WTC11 (cell line): ENCODE measurements at places on chromosomes 16 and 17.

GRCh38 chr16:82440336-82440735 is 186.4 kb upstream of the CDH13 start:
- peaks cover 13% of the 10 kb centered on the region for H3K4me1 ChIP-seq
- no peaks in the 10 kb centered on the region for H3K27me3 ChIP-seq
- no peak overlapping the region for H3K4me3 ChIP-seq

DNA sequence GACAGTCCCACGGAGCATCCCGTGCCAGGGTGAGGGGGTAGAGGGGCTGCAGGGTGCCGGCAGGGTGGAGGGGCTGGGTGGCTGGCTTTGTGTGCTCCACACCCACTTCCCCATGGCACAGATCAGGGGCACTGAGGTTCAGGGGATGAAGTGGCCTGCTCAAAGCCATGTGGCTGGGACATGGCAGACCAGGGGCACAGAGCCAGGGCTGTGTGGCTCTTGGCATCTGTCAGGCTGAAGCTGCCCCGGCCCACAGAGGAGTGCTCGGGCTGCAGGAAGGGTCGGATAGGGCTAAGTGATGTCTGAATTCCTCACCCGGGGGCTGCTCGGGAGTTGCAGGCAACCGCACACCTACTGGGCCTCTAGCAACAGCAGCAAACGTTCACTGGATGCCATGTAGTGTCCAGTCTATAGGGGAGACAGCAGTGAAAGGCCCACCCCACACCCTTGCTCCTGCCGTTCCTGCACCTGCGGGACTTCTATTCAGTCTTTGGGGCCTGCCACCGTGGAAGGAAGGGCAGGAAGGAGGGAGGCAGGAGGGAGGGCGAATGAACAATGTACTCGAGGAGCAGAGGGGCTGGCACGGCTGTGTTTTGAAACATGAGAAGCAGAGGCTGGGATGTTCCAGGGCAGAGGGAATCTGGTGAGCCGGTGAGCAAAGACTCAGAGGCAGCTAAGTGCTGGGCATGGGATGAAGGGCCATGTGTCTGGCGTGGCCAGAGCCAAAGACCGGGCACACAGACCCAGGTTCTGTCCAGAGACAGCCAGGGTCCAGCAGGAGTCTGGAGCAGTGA is 15.1 kb downstream of the SLC5A10 start:
- peaks cover 41% of the 10 kb centered on the region for H3K4me1 ChIP-seq
- peaks cover 11% of the 10 kb centered on the region for H3K36me3 ChIP-seq
- H3K4me3 ChIP-seq = no peak overlapping the region
- no peaks in the 10 kb centered on the region for H3K27me3 ChIP-seq
- H3K27ac ChIP-seq = no peak overlapping the region
- DNase-seq = peak; percentile 47

- H3K36me3 ChIP-seq = peaks cover 10% of the 10 kb centered on the region
- H3K4me3 ChIP-seq = no peak overlapping the region
- no peaks in the 10 kb centered on the region for H3K4me1 ChIP-seq
- H3K27ac ChIP-seq = no peak overlapping the region; the same call in 1 of the 2 replicates
Measured at GRCh38 chr16:12245921-12246720, 269.6 kb downstream of the SNX29 start.

- H3K4me3 ChIP-seq = no peak overlapping the region
- no peak for DNase-seq
- H3K27ac ChIP-seq = no peak overlapping the region
- H3K27me3 ChIP-seq = peaks cover 27% of the 10 kb centered on the region
Measured at GRCh38 chr17:47286198-47286914, 32.7 kb downstream of the ITGB3 start.

DNA sequence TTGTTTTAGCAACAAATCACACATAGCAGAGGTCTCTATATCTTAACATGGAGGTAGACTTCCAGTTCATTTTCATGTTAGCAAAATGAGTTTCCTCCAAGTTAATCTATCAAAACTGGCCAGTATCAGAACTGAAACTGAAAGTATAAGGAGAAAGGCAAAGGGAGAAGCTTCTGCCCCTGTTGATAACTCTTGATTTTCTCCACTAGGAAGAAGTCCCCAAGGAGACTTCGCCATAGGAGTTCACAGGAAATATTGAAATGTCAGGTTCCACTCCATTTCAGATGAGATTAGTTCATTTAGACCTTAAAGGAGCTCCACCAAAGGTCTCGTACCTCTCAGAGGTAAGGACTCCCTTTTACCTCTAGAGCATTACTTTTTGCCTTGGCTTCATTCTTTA is 1.2 kb upstream of the OGFOD3 start:
- no peak for DNase-seq
- H3K4me3 ChIP-seq = peak overlapping the region; percentile 73
- H3K27ac ChIP-seq = no peak overlapping the region; the same call in 1 of the 2 replicates
- peaks cover 10% of the 10 kb centered on the region for H3K4me1 ChIP-seq
- no peaks in the 10 kb centered on the region for H3K27me3 ChIP-seq

GRCh38 chr16:78639775-78640174 is 540.3 kb downstream of the WWOX start:
- H3K36me3 ChIP-seq = no peaks in the 10 kb centered on the region
- H3K4me3 ChIP-seq = no peak overlapping the region
- peaks cover 29% of the 10 kb centered on the region for H3K4me1 ChIP-seq
- no peak for DNase-seq

GRCh38 chr17:57518587-57519581 is 226.2 kb downstream of the CCDC182 start:
- no peaks in the 10 kb centered on the region for H3K27me3 ChIP-seq
- H3K27ac ChIP-seq = no peak overlapping the region
- H3K36me3 ChIP-seq = no peaks in the 10 kb centered on the region
- H3K4me1 ChIP-seq = peaks cover 55% of the 10 kb centered on the region
- no peak overlapping the region for H3K4me3 ChIP-seq
- DNase-seq = no peak

GRCh38 chr17:39562976-39563375 is 44.7 kb downstream of the NEUROD2 start:
- no peak overlapping the region for H3K4me3 ChIP-seq
- H3K27ac ChIP-seq = no peak overlapping the region
- DNase-seq = no peak
- H3K4me1 ChIP-seq = peaks cover 26% of the 10 kb centered on the region

GRCh38 chr16:87319997-87320491 is 2.9 kb upstream of the C16orf95 start:
- no peak for DNase-seq
- H3K4me3 ChIP-seq = no peak overlapping the region
- H3K36me3 ChIP-seq = no peaks in the 10 kb centered on the region
- no peak overlapping the region for H3K27ac ChIP-seq

- peaks cover 40% of the 10 kb centered on the region for H3K27me3 ChIP-seq
- no peak overlapping the region for H3K27ac ChIP-seq
- H3K36me3 ChIP-seq = peaks cover 4% of the 10 kb centered on the region
- DNase-seq = no peak
- H3K4me3 ChIP-seq = peak overlapping the region; percentile 77
- H3K4me1 ChIP-seq = peaks cover 66% of the 10 kb centered on the region
Measured at GRCh38 chr17:30380643-30381339, 2.1 kb downstream of the CPD start.

DNA sequence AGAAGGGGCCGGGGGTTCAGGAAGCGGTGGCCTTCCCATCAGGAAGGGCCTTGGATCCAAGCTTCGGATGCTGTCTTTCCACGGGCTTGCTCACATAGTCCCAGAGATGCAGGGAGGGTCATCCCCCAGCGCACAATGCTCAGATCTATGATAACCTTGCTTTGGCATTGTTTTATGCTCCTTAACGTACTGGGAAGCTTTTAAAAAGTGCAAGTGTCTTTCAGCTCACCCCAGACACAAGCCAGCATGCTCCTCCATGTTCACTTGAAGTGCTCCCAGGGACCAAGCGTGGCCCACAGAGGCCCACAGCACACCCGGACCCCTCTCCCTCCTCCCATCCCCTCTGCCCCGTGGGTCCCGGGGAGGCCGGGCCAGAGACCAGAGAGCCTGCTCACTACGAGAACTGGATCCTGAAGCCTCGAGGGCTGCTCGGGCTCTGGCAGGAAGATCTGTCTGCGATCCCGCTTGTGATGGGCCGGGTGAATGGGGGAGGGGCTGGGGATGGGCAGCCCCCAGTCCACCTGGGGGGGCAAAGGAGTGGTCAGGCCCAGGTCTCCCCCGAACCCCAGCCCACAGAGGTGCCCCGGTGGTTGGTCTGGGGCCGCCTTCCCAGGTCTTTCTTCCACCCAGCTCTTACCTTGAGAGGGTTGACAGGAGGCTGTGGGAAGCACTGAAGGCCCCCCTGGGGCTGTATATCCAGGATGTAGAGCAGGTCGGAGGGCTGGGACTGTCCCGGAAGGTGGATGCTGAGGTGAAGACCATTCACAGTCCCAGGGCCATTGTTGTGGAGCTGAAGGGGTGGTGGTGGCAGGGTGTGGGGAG is 11.8 kb upstream of the FAM171A2 start:
- peak overlapping the region; percentile 51 for H3K4me3 ChIP-seq
- H3K27ac ChIP-seq = no peak overlapping the region
- DNase-seq = peak; percentile 42
- H3K36me3 ChIP-seq = no peaks in the 10 kb centered on the region
- H3K4me1 ChIP-seq = peaks cover 24% of the 10 kb centered on the region

DNA sequence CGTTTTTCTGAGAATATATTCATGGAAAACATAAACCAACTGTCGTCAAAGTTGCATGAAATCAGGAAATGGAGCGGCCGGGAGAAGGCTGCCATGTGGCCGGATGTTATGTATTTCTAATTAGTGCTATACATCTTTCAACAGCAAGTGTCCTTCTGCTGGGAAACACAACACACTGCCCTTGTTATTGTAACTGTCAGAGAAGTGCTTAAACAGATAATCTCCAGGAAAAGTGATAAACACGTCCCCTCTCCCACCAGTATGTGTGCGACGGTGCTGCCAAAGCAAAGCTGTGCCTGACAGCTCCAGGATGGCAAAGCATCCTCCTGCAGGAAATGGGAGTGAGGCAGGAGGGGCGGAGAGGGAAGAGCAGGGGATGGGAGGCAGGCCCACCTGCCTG is 111.8 kb downstream of the SMG6 start:
- no peaks in the 10 kb centered on the region for H3K36me3 ChIP-seq
- H3K27ac ChIP-seq = no peak overlapping the region

- H3K4me3 ChIP-seq = peak within 1 kb of the TSS; percentile 93
- no peaks in the 10 kb centered on the region for H3K27me3 ChIP-seq
- H3K27ac ChIP-seq = peak within 1 kb of the TSS; percentile 93
- no peaks in the 10 kb centered on the region for H3K36me3 ChIP-seq
- DNase-seq = peak; percentile 75
Measured at GRCh38 chr16:67562526-67562917, at the start of gene CTCF. Gene CTCF (plus strand): TSS chr16:67562526. CDS start chr16:67610833, 48,307 bp downstream.

DNA sequence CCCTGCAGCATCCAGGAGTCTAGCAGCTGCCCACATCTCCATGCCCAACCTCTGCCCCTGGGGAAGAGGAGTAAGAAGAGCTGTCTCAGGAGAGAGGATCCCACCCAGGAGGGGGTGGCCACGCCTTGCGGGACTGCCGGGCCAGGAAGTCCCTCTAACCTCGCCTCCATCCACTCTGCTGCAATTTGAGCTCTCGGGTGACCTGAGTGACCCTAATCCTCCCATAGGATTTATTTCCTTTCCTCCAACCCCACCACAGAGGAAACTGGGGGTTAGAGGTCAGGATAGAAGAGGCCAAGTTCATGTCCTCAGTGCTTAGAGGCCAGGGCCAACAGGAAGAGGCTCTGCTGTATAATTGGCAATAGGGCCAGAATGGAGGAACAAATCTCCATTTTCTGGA is 22.6 kb upstream of the NGFR start:
- H3K36me3 ChIP-seq = no peaks in the 10 kb centered on the region; the same call in 1 of the 2 replicates
- peaks cover 24% of the 10 kb centered on the region for H3K4me1 ChIP-seq
- H3K27me3 ChIP-seq = peaks cover 65% of the 10 kb centered on the region
- no peak for DNase-seq

- H3K27ac ChIP-seq = no peak overlapping the region
- no peaks in the 10 kb centered on the region for H3K27me3 ChIP-seq
- DNase-seq = no peak
Measured at GRCh38 chr16:16048904-16049582, 99.6 kb downstream of the ABCC1 start.

DNA sequence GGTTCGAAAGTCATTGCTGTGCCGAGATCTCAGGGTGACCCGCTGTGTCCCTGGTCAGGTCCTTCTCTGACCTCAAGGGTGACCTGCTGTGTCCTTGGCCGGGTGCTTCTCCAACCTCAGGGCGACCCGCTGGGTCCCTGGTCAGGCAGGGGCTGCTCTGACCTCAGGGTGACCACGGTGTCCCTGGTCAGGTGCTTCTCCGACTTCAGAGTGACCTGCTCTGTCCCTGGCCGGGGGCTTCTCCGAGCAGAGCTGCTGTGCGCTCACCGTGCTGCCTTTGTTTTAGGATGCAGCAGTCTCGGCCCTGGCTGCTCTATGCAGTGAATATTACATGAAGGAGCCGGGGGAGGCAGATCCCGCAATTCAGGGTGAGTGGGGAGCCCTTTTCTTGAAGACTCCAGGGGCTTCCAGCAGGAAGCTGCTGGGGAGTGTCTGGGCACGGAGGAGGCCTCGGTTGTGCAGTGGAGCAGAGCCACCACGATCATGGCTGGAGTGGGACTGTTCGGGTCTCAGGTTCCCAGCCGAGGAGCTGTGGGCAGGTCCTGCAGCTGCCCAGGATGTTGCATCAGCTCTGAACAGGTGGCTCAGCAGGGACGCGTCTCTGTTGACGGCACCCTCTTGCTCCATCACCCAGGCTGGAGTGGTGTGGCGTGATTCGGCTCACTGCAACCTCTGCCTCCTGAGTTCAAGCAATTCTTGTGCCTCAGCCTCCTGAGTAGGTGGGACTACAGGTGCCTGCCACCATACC is 83.7 kb upstream of the ZNF750 start:
- no peaks in the 10 kb centered on the region for H3K27me3 ChIP-seq
- H3K4me1 ChIP-seq = no peaks in the 10 kb centered on the region
- no peak overlapping the region for H3K27ac ChIP-seq
- DNase-seq = no peak
- no peak overlapping the region for H3K4me3 ChIP-seq
- peaks cover 28% of the 10 kb centered on the region for H3K36me3 ChIP-seq

- H3K27ac ChIP-seq = peak overlapping the region; percentile 29
- DNase-seq = no peak
- H3K4me3 ChIP-seq = peak overlapping the region; percentile 77
- peaks cover 22% of the 10 kb centered on the region for H3K4me1 ChIP-seq
Measured at GRCh38 chr17:80145076-80146075, 1.6 kb downstream of the EIF4A3 start.

GRCh38 chr16:9625122-9625521 is 533.7 kb downstream of the HAPSTR1 start:
- no peak overlapping the region for H3K4me3 ChIP-seq
- H3K36me3 ChIP-seq = peaks cover 17% of the 10 kb centered on the region
- H3K27me3 ChIP-seq = peaks cover 3% of the 10 kb centered on the region; the same call in 1 of the 2 replicates
- no peak for DNase-seq
- no peak overlapping the region for H3K27ac ChIP-seq

GRCh38 chr17:60630352-60630751 is 30.4 kb downstream of the PPM1D start:
- H3K4me3 ChIP-seq = no peak overlapping the region
- no peaks in the 10 kb centered on the region for H3K27me3 ChIP-seq
- H3K27ac ChIP-seq = no peak overlapping the region
- DNase-seq = no peak
- H3K36me3 ChIP-seq = peaks cover 4% of the 10 kb centered on the region
- H3K4me1 ChIP-seq = no peaks in the 10 kb centered on the region

GRCh38 chr16:2480948-2481347 is 6.0 kb downstream of the TBC1D24 start:
- H3K36me3 ChIP-seq = no peaks in the 10 kb centered on the region
- no peak for DNase-seq
- H3K4me3 ChIP-seq = no peak overlapping the region
- H3K27ac ChIP-seq = no peak overlapping the region
- peaks cover 3% of the 10 kb centered on the region; the same call in 1 of the 2 replicates for H3K4me1 ChIP-seq
- H3K27me3 ChIP-seq = peaks cover 7% of the 10 kb centered on the region

- H3K4me3 ChIP-seq = peak overlapping the region; percentile 98
- H3K27ac ChIP-seq = peak overlapping the region; percentile 92
- H3K27me3 ChIP-seq = peaks cover 13% of the 10 kb centered on the region
- peaks cover 19% of the 10 kb centered on the region for H3K4me1 ChIP-seq
- 0 out of 2 replicates have a peak, but pooled peaks cover 6% of the 10 kb centered on the region for H3K36me3 ChIP-seq
Measured at GRCh38 chr16:84144209-84144858, 643 bp downstream of the HSDL1 start.
